Right forelimb (tissue), 1 donor: ENCODE measurements at places on chromosomes 3 and 15.

DNA sequence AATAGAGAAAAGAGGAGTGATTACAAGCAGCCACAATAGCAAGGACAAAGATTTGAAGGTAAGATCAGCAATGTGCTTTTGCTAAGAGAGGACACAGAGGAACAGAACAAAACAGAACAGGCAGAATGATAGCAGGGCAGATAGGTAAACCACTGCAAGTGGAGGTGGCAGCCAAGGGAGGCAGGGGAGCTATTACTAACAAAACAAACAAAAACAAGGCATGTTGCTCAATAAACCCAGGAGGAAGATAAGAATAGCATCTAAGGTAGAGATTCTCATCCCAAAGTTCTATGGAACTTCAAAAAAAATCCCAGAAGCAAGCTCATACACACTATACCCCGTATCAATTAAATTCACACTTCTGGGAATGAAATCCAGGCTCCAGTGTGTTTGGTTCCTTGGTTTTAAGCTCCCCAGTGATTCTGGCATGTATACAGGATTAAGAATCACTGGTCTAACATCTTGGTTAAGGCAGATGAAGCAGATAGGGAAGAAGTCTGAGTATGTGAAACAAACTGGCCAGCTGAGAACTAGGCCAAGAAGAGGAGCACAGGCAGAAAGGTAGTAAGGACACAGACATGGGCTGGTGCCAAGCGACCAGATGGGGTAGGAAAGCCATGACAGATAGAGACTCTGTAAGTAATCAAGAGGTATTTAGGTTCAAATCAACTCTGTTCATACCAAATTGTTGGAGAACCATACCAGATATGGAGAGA lies 189.2 kb downstream of the DTWD1 start:
- no peak for DNase-seq

GRCh38 chr3:189841473-189842205 lies 210.4 kb downstream of the TP63 start:
- DNase-seq, result no peak

- no peak for DNase-seq
Observed at GRCh38 chr15:94141802-94142201, 89.6 kb upstream of the MCTP2 start.

GRCh38 chr3:117751651-117752050 lies 1042.1 kb downstream of the TUSC7 start:
- no peak for DNase-seq

GRCh38 chr3:149634072-149634471 lies 23.8 kb downstream of the WWTR1 start:
- DNase-seq, result no peak

DNA sequence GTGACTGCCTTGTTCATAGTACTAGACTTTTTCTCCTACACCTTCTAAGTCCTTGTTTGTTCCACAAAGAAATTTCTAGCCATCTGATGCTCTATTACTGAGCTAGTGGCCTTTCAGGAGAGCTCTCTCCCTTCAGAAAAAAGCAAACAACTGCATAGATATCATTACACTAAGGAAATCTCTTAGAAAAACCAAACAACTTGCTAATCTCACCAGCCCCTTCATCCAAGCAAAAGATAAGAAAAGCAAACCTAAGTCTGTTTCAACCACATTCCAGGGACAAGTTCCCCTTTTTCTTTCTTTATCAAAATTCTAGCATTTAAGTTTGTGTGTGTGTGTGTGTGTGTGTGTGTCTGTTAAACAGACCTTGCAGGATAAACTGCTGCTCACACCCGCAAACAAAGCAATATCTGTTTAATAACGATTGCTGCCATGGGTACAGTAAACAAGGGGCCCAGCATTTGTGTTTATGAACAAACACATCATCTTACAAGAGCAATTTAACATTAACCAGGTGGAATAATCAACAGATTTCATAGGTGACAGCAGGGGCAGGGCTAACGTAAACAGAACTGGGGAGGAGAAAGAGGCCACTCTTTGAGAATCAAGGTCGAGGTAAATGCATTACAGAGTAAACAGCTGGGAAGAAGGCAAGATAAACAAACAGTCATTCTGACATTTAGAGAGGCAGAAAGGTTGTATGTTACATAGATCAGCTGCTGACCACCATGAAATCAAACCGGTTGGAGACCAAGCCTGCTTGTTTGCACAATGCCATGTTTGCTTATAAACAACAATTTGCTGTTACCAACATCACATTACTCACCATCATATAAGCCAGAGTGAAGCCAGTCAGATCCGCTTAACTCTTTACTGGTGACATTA lies 375.1 kb downstream of the FOXP1 start:
- DNase-seq, result no peak

DNA sequence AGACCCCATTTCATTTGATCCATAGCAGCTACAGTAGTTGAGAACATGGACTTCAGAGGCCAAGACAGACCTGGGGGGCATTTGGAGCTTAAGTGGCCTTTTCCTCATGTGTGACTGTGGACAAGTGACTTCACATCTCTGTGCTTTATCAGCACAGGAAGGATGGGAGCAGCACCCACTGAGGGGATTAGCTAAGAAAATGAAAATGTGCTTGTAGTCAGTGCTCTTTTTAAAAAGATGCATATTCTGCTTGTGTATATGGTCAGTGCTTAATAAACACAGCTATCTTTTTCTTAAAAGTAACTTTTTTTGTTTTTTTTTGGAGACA lies 34.5 kb downstream of the SLC6A6 start:
- DNase-seq, result no peak

DNA sequence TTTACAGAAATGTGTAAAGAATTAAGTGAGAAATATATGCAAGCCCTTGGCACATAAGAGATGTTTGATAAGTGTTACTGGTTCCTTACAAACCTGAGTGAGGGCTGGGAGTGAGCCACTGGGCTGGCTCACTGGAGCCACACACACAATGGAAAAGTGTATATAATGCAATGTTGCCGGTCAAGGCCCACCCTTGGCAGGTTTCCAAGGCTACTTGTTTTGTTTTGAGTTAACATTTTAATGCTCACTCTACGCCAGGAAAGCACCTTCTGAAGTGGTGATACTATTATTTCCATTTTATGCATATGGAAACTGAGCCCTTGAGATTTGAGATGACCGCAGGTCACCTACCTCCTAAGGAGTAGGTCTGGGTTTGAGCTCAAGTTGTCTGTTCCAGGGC lies 71.8 kb upstream of the FHIT start:
- DNase-seq, result no peak

DNA sequence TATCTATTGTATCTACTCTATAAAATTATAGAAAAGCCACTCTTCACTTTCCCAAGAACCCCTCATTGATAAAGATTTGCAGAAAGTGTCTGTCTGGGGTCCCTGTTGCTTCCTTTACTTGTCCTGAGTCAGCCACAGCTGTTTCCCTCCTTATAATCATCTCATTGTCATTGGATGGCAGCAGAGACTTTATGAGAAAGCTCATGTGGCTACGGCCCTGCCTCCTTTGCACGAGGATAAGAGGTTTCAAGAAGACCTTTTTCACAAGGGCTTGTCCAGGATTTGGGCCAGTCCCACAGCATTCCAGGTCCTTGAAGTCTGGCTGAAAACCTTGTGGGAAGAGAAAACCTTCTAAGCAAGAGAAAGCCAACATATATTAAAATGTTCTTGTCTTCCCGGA lies 41.9 kb upstream of the THBS1 start:
- no peak for DNase-seq

- DNase-seq, result no peak
Observed at GRCh38 chr3:131868203-131868602, 166.6 kb downstream of the CPNE4 start.

GRCh38 chr15:58513726-58514336 lies 82.0 kb downstream of the LIPC start:
- no peak for DNase-seq

- no peak for DNase-seq
Observed at GRCh38 chr3:168087539-168087938, 8.2 kb downstream of the GOLIM4 start.

DNA sequence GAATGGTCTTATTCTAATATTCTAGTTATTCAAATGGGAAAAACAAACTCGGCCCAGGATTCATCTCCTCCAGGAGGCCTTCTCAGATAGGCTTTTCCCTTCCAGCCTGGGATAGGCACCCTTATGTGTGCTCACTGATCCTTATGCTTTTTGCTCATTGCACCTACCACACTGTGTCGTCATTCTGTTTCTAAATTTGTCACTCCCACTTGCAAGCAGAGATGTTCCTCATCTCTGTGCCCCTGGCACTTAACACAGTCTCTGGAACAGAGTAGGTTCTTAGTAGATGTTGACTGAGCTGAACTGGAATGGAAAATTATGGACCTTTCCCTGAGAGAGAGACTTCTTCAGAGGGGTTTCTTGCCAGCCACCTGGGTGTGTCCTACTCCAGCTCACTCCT lies 18.7 kb upstream of the SPG11 start:
- no peak for DNase-seq

DNA sequence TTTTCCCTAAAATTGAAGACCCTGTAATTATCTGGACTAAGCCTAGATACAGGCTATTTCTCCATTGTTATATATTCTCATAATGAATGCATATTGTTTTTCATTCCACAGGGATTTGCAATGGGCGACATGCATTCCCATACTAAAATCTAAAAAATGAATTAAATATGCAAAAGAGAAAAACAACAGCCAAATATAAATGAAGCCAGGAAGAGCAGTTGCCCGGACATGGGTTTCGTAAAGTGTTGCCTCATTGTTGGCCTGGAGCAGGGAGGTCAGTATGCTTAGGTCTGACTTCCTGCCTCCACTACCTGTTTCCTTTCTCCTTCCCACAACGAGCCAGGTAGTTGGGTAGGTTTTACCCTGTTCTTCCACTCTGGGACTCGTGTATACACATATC lies 27.1 kb upstream of the SLCO3A1 start:
- DNase-seq, result no peak

DNA sequence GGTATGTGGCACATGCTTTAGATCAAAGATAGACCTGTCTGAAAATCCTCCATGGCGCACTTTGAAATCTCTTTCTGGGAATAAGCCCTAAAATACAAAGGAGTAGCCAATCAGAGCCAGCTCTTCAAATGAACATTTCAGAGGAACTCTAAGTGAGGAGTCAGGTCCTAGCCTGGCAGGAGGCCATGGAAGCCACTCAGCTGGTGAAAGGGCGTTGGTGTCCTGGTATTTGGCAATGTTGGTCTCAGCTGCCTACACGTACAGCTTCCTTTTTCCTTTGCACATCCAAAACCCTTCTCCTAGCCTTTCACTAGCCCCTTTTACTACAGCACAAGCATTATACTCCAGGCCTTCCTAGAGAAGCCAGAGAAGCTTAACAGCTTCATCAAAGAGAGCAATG lies 5.5 kb downstream of the WDR73 start:
- DNase-seq, result no peak

- no peak for DNase-seq
Observed at GRCh38 chr3:140131895-140132294, 196.9 kb downstream of the CLSTN2 start.

GRCh38 chr3:102136183-102136582 lies 286.9 kb downstream of the NFKBIZ start:
- no peak for DNase-seq

- DNase-seq, result no peak
Observed at GRCh38 chr15:40061212-40061901, 22.4 kb upstream of the SRP14 start.

DNA sequence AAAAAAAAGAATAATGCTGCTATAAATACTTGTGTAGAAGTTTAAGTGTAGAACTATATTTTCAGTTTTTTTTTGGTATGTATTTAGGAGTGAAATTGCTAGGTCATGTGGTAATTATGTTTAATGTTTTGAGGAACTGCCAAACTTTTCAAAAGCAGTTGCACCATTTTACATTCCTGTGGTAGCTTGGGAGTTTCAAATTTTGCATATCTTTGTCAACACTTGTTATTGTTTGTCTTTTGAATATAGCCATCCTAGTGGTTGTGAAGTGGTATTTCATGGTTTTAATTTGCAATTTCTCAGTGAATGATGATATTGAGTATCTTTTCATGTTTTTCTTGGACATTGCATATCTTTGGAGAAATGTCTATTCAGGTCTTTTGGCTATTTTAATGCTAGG lies 30.4 kb downstream of the SKIL start:
- no peak for DNase-seq

GRCh38 chr3:74845081-74845480 lies 230.6 kb upstream of the CNTN3 start:
- DNase-seq, result no peak

- DNase-seq, result no peak
Observed at GRCh38 chr3:41328926-41329325, 129.6 kb downstream of the CTNNB1 start.

- DNase-seq, result no peak
Observed at GRCh38 chr15:38526158-38526557, 38.5 kb downstream of the RASGRP1 start.

DNA sequence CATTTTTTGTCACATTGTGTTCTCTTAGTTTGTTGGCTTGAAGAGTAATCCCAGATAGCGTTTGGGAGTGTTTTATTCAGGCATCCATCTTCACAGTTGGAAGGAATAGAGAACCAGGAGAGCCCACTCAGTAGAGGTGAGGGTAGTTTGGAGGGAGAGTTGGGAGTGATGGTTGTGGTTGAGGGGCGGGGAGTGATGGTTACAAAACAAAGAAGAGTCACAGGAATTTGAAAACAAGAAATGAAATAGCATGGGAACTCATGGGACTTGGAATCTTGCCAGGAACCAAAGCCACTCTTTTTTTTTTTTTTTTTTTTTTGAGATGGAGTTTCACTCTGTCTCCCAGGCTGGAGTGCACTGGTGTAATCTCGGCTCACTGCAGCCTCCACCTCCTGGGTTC lies 36.3 kb downstream of the DUT start:
- no peak for DNase-seq

DNA sequence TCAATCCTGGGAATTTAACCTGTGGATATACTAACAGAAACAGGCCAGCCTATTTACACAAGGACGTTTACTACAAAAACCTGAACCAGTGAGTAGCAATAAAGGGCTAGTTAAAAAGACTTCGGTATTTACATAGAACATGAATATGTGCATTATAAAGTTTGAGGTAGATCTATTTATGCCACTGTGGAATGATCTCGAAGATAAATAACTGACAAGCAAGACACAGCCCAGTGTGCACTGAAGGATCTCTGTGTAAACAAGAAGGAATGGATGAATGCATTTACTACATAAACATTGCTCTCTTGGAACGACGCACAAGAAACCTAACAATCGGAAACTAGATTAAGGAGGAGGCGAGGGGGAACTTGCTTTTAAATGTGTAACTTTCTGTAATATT lies 132.0 kb upstream of the NSMCE3 start:
- no peak for DNase-seq

- no peak for DNase-seq
Observed at GRCh38 chr15:75830910-75831805, 12.1 kb upstream of the UBE2Q2 start.
